ENCODE measurements at places on chromosomes 4 and X. TPM values are rescaled to one million over a fixed set of nuclear protein-coding genes. Genes with fewer than 3 reads are reported as not detected.

Gene MAGEA9B
- total RNA-seq, result not detected

DNA sequence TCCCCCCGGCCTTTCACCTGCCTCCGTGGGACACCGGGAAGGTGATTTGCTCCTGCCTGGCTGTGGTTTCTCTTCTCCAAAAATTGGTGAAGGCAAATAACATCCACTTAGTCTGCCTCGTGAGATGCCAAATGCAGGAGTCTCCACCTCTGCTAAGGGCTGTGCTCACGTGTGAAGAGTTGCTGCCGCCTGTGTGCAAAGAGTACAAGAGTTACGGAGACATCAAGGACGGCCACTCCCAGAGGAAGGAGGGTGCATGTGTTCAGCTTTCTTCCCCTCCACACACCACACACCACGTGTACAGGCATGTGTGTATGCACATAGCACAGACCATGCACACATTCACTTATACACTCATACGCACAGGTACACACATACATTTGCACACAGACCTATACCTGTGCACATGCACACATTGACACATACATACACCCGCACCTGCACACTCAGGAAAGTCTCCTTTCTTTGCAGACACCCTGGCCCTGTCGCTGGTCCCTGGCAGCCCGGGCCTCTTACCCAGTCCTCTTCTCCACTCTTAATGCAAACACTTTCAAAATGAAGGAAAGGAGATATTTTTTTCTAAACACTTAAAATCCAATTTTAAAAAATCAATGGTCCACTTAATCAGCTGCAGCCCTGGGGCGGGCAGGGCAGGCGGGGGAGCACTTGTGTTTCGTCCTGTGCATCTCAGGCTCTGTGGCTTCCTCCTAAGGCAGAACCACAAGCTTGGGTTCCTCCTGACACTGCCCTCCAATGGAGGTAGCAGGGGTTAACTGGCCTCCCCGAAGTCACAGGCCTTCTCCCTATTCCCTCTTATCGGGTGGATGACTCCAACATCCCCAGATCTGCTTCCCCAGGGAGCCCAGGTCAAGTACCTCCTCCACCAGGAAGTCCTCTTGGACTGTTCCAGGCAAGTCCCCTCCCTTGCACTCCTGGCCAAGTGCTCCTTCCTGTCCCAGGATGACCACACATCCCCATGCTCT, 103.0 kb downstream of the CPZ start:
- no peak overlapping the region for H3K27ac ChIP-seq
- H3K4me1 ChIP-seq, result no peaks in the 10 kb centered on the region
- no peaks in the 10 kb centered on the region for H3K27me3 ChIP-seq
- peak; percentile 4 for DNase-seq
- H3K4me3 ChIP-seq, result no peak overlapping the region

Gene TRPC5OS
- total RNA-seq, result not detected

DNA sequence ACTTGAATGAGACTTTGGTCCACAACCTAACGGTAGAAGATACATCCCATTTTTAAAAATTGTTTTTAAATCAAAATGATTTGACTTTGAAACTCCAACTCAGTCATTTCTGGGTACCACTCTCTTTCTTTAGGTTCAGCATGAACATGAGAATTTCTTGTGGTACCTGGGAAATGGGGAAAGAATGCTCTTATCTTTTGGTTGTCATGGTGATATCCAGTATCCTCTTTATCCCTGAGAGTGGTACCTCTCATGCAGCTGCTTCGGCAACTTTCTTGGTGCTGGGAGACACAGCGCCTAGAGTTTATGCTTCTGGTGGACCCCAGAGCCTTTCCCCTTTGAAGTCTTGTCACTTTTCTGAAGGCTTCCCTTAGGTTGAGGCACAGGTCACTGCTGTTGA, 465.1 kb upstream of the FAT1 start:
- no peak overlapping the region for H3K27ac ChIP-seq
- no peak for DNase-seq
- H3K27me3 ChIP-seq, result no peaks in the 10 kb centered on the region
- H3K36me3 ChIP-seq, result no peaks in the 10 kb centered on the region
- no peak overlapping the region for H3K4me3 ChIP-seq
- H3K4me1 ChIP-seq, result no peaks in the 10 kb centered on the region

Gene GPRASP3
- 2.6 TPM for total RNA-seq

DNA sequence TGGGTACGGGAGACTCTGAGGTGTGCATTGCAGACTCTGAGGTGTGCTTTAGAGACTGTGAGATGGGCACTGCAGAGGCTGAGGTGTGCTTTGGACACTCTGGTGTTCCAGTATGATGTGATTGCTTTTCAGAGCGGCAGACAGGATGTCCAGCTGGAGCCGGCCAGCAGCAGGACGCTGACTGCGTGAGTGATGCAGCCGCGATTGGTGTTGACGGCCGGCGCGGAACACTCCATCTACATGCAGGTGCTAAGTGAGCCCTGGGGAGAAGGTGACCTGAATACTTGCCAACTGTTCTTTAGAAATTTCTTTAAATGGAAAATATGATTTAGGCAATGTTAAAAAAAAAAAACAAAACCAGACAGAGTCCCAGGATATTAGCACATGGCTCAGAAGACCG, 103.1 kb upstream of the PPP2R3B start:
- DNase-seq, result no peak
- H3K27ac ChIP-seq, result no peak overlapping the region
- no peaks in the 10 kb centered on the region for H3K36me3 ChIP-seq
- H3K4me1 ChIP-seq, result no peaks in the 10 kb centered on the region
- no peak overlapping the region for H3K4me3 ChIP-seq

GRCh38 chr4:38150766-38151165, 190.6 kb downstream of the PTTG2 start:
- no peaks in the 10 kb centered on the region for H3K36me3 ChIP-seq
- peak; percentile 15 for DNase-seq
- no peak overlapping the region for H3K4me3 ChIP-seq
- H3K27ac ChIP-seq, result no peak overlapping the region
- H3K4me1 ChIP-seq, result no peaks in the 10 kb centered on the region

Gene STOX2
- total RNA-seq, result 3.7 TPM

GRCh38 chr4:54632537-54632936, 25.2 kb upstream of the KIT start:
- no peaks in the 10 kb centered on the region for H3K36me3 ChIP-seq
- H3K4me1 ChIP-seq, result no peaks in the 10 kb centered on the region
- no peaks in the 10 kb centered on the region for H3K27me3 ChIP-seq
- no peak overlapping the region for H3K27ac ChIP-seq

GRCh38 chr4:185774845-185775680, 36.9 kb downstream of the SORBS2 start:
- peak overlapping the region; percentile 96 for H3K27ac ChIP-seq
- no peaks in the 10 kb centered on the region for H3K27me3 ChIP-seq
- H3K4me3 ChIP-seq, result peak overlapping the region; percentile 38
- H3K4me1 ChIP-seq, result peaks cover 3% of the 10 kb centered on the region

GRCh38 chrX:150857453-150857852, 41.0 kb downstream of the CD99L2 start:
- H3K27ac ChIP-seq, result no peak overlapping the region
- H3K36me3 ChIP-seq, result no peaks in the 10 kb centered on the region
- H3K27me3 ChIP-seq, result no peaks in the 10 kb centered on the region
- DNase-seq, result no peak

DNA sequence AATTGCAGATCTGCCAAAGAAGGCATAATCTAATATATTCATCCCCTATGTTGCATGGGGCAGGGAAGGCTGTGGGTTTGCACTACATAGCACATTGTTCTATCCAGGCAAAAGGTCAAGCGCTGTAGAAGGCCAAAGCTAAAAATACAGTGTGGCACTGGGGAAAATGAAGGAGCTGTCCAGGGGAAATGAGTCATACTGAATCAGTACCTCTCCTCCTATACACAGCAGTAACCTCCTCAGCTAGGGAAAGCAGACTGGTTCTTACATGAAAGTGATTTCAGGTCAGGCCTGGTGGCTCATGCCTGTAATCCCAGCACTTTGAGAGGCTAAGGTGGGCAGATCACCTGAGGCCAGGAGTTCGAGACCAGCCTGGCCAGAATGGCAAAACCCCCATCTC, 31.0 kb upstream of the SLC25A4 start:
- no peak overlapping the region for H3K4me3 ChIP-seq
- no peaks in the 10 kb centered on the region for H3K36me3 ChIP-seq
- DNase-seq, result no peak
- H3K4me1 ChIP-seq, result peaks cover 43% of the 10 kb centered on the region
- H3K27ac ChIP-seq, result peak overlapping the region; percentile 9
- no peaks in the 10 kb centered on the region for H3K27me3 ChIP-seq

DNA sequence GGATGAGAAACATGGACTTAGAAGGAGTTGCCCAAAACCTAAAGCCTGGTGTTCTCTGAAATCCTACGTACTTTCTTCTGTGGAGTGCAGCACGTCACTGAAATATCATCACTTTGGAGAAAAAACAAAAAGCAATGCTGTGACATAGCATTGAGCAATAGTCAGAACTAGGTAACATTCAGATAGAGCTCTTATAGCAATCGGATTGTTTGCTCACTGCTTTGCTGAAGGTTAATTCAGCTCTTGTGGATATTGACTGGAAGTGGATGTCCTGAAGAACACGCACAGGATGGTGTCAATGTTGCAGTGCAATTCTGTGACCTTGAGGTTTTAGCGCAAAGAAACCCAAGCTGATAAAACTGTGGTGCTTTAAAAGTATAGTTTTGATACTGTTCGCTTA, 114.2 kb upstream of the GRXCR1 start:
- H3K4me3 ChIP-seq, result no peak overlapping the region
- DNase-seq, result no peak
- H3K27ac ChIP-seq, result no peak overlapping the region
- no peaks in the 10 kb centered on the region for H3K4me1 ChIP-seq
- H3K27me3 ChIP-seq, result no peaks in the 10 kb centered on the region

- H3K36me3 ChIP-seq, result no peaks in the 10 kb centered on the region
- no peak overlapping the region for H3K27ac ChIP-seq
- no peak overlapping the region for H3K4me3 ChIP-seq
- H3K4me1 ChIP-seq, result no peaks in the 10 kb centered on the region
These were observed 75.4 kb downstream of the ZAR1 start for GRCh38 chr4:48565362-48566033.

- no peak for DNase-seq
- H3K36me3 ChIP-seq, result no peaks in the 10 kb centered on the region
- no peaks in the 10 kb centered on the region for H3K27me3 ChIP-seq
- H3K4me1 ChIP-seq, result no peaks in the 10 kb centered on the region
- no peak overlapping the region for H3K27ac ChIP-seq
These were observed 340.1 kb upstream of the CTSO start for GRCh38 chr4:156293657-156294297.

GRCh38 chrX:129511689-129512088, 11.6 kb downstream of the SMARCA1 start:
- DNase-seq, result no peak
- H3K36me3 ChIP-seq, result peaks cover 11% of the 10 kb centered on the region
- H3K27me3 ChIP-seq, result no peaks in the 10 kb centered on the region
- no peaks in the 10 kb centered on the region for H3K4me1 ChIP-seq

GRCh38 chr4:4507403-4507802, 34.4 kb downstream of the STX18 start:
- no peaks in the 10 kb centered on the region for H3K27me3 ChIP-seq
- no peak overlapping the region for H3K27ac ChIP-seq
- no peak overlapping the region for H3K4me3 ChIP-seq
- peaks cover 13% of the 10 kb centered on the region for H3K4me1 ChIP-seq
- H3K36me3 ChIP-seq, result no peaks in the 10 kb centered on the region

DNA sequence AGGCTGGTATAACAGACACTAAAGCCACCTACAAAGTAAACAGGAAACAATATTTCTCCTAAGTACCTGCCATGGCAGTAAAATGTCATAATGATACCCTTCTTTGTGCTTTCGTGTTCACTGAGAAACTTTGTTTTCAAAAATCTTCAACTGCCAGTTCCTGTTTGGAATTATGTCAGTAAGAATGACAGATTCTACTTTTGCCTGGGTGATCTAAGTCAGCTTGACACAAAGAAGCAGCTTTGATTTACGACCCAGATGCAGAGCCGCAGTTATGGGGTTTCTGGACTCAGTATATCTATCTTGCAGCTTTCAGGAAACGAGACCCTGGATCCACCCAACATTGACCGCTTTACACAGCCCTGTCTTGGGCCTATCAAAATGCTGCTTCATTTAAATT, 71.2 kb downstream of the SNX25 start:
- H3K27me3 ChIP-seq, result no peaks in the 10 kb centered on the region
- no peaks in the 10 kb centered on the region for H3K4me1 ChIP-seq
- H3K27ac ChIP-seq, result no peak overlapping the region
- H3K4me3 ChIP-seq, result no peak overlapping the region

- H3K4me1 ChIP-seq, result no peaks in the 10 kb centered on the region
- H3K4me3 ChIP-seq, result no peak overlapping the region
- H3K36me3 ChIP-seq, result no peaks in the 10 kb centered on the region
- DNase-seq, result no peak
These were observed 29.4 kb downstream of the C4orf51 start for GRCh38 chr4:145709336-145709735.

All from right lobe of liver (tissue), 6 donors.